Activated CD4-positive, alpha-beta T cell treated with anti-CD3 and anti-CD28 coated beads, Interleukin-2, amount 10 ng/mL, durations not matched to agents 24 days and 14 days (primary cell): ENCODE measurements at places on chromosomes 2 and 18. TPM values are rescaled to one million over a fixed set of nuclear protein-coding genes. Genes with fewer than 3 reads are reported as not detected.

Gene GALNT5
- total RNA-seq = not detected in 2 replicates

Gene NOSTRIN
- not detected in 2 replicates for total RNA-seq

Gene DYSF
- total RNA-seq = 0.36 TPM in 1 of 2 replicates, not detected in the other

Gene LRRTM4
- total RNA-seq = not detected in 2 replicates

Gene DSG2
- total RNA-seq = 0.33 and 0.47 TPM in 2 replicates

Gene LYPD1
- total RNA-seq = not detected in 2 replicates

Gene PDE11A
- not detected in 2 replicates for total RNA-seq

Gene SNORC
- total RNA-seq = 1.0 and 1.2 TPM in 2 replicates

Gene ITPRIPL1
- total RNA-seq = 51.4 and 53.9 TPM in 2 replicates

Gene GALNT14
- 0.31 and 0.33 TPM in 2 replicates for total RNA-seq

Gene KCNS3
- total RNA-seq = not detected in 2 replicates
